ENCODE measurements at places on chromosomes 3 and 15.

- peak overlapping the region; percentile 59 for H3K27ac ChIP-seq
- H3K4me1 ChIP-seq = peaks cover 97% of the 10 kb centered on the region
- DNase-seq = no peak
- no peaks in the 10 kb centered on the region for H3K27me3 ChIP-seq
- H3K36me3 ChIP-seq = no peaks in the 10 kb centered on the region
Measured at GRCh38 chr15:85479071-85479647, 98.8 kb downstream of the AKAP13 start.

GRCh38 chr15:99590913-99591646, 25.3 kb downstream of the MEF2A start:
- no peak overlapping the region for H3K4me3 ChIP-seq
- peaks cover 2% of the 10 kb centered on the region for H3K36me3 ChIP-seq
- H3K27me3 ChIP-seq = no peaks in the 10 kb centered on the region
- no peak for DNase-seq
- peak overlapping the region; percentile 30 for H3K27ac ChIP-seq

DNA sequence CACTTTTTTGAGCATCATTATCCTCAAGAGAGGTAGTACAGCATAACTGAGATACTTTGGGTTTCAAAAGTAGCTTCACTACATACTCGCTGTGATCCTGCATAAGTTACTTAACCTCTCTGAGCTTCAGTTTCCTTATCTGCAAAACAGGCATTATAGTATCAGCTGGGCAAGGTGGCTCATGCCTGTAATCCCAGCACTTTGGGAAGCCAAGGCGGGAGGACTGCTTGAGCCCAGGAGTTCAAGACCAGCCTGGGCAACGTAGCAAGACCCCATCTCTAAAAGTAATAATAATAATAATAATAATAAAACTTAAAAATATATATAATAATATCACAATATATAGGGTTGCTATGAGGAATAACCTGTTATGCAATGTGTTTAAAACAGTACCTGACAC, 10.9 kb downstream of the CIAO2A start:
- no peaks in the 10 kb centered on the region for H3K4me1 ChIP-seq
- peaks cover 86% of the 10 kb centered on the region for H3K36me3 ChIP-seq
- H3K4me3 ChIP-seq = no peak overlapping the region
- no peak overlapping the region for H3K27ac ChIP-seq
- H3K27me3 ChIP-seq = no peaks in the 10 kb centered on the region

- no peak for DNase-seq
- H3K27me3 ChIP-seq = no peaks in the 10 kb centered on the region
- no peaks in the 10 kb centered on the region for H3K4me1 ChIP-seq
- no peak overlapping the region for H3K27ac ChIP-seq
- no peaks in the 10 kb centered on the region for H3K36me3 ChIP-seq
Measured at GRCh38 chr3:161691677-161692076, 195.1 kb downstream of the OTOL1 start.

DNA sequence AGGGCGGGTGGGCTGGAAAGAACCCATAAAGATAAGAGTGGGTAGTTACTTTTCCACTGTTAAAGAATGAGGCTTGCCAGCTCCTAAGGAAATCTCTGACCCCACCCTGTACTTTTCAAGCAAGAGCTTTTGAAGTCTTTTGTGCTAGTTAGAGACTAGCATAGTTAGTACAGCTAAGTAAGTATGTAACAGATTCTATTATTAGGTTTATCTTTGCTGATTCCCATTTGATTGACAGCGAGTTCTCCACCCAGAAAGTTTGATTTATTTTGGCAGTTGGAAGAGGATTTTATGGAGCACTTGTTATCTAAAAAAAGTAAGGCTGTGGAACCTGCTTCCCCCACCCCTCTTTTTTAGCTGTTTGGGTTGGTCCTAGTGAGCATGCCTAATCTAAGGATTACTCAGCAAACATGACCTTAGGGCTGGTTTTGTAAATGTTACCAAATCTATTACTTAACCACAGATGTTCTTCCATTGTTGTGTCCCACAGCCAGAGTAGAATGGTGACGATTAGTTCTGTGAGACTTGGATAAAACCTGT, 57.6 kb downstream of the FNDC3B start:
- peaks cover 83% of the 10 kb centered on the region for H3K4me1 ChIP-seq
- DNase-seq = no peak
- peak overlapping the region; percentile 67 for H3K27ac ChIP-seq
- H3K27me3 ChIP-seq = no peaks in the 10 kb centered on the region
- no peaks in the 10 kb centered on the region for H3K36me3 ChIP-seq

DNA sequence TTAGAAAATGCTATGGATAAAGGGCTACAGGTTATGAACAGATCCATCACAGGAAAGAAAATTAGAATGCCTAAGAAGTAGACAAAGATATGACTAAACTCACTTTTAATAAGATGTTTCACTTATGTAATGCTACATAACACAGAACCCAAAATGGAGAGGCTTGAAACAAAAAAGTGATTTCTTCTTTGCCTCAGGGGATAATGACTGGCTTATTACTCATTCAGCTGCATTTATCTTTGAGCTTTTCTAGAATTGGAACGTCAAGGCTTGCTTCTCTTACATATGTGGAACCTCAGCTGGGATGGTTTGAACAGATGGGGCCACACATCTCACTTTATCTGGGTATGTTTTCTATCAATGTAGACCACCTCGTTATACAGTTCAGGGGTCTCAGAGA, 120.6 kb upstream of the EPHA3 start:
- H3K27me3 ChIP-seq = no peaks in the 10 kb centered on the region
- H3K4me3 ChIP-seq = no peak overlapping the region

DNA sequence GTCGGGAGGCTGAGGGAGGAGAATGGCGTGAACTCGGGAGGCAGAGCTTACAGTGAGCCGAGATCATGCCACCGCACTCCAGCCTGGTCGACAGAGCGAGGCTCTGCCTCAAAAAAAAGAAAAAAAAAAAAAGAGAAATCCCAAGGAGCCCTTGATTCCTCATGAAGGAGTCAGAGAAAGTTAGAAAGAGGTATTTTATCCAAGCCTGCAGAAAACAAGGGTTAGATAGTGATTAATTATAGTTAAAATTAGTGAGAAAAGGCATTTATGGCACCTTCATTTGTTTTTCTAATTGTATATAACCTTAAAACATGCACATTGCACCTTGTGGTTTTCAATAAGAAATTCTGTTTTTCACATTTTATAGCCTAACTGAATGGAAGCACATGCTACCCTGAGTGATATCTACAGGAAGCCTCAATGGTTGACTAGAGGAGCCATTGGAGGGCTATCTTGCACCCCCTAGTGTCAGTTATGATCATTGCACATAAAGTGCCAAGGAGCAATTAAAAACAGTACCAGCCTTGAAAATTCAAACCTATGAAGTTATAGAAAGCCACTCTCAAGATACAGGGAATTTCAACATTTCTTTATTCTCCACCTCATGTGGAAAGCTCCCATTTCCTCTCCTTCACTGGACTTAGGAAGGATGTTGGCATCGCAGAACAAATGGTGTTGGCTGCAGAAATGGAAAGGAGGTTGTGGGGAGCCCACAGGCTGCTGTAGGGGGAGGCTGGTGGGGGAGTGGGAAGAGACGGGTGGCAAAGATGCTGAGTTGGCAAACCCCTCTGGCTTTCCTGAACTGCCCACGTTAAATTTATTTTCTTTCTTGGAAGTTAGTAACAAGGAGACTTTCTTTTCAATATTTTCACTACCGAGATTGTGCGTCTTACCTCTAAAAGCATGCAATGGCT, 48.5 kb downstream of the ITGA11 start:
- H3K27me3 ChIP-seq = no peaks in the 10 kb centered on the region
- H3K4me3 ChIP-seq = no peak overlapping the region
- peaks cover 4% of the 10 kb centered on the region for H3K4me1 ChIP-seq
- H3K36me3 ChIP-seq = no peaks in the 10 kb centered on the region

DNA sequence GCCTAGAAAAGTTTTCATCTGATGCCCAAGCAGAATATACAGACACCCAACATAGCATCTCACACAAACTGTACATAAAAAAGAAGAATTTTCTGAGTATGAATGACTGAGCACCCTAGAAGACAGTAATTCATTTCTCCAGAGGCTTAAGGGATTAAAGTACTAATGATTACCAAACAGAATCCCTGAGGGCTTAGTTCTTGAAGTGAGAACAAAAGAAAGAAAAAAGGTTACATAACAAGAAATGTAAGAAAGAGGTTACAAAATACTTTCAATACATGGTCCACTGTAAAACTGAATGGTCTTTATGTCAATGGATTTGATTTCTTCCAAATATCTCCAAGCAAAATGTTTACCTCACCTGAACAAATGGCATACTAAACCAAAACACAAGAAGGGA, 9.1 kb upstream of the NEK10 start:
- H3K27ac ChIP-seq = no peak overlapping the region
- no peak for DNase-seq
- peaks cover 18% of the 10 kb centered on the region for H3K36me3 ChIP-seq
- no peak overlapping the region for H3K4me3 ChIP-seq

GRCh38 chr3:43153216-43154083, 47.6 kb upstream of the POMGNT2 start:
- H3K4me1 ChIP-seq = peaks cover 20% of the 10 kb centered on the region
- no peaks in the 10 kb centered on the region for H3K36me3 ChIP-seq
- peak; percentile 57 for DNase-seq
- H3K4me3 ChIP-seq = no peak overlapping the region

DNA sequence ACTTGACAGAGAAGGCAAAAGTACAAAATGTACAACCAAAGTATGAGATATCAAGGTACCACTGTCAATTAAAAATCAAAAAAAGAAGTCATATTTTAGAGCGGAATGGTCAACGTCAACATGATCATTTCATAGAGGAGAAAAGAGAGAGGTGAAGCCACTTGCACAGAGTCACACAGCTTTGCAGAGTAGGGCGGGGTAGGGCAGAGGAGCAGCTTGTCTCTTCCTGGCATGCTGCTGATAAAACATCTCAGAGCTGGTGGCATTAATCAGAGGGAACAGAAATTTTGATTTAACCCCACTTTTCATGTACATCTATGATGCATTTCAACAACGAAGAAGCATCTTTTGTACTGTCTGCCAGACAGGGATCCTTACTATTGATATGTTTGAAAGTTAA, 5.2 kb upstream of the IGF1R start:
- peaks cover 77% of the 10 kb centered on the region for H3K27me3 ChIP-seq
- peaks cover 15% of the 10 kb centered on the region for H3K4me1 ChIP-seq
- no peak overlapping the region for H3K4me3 ChIP-seq
- no peaks in the 10 kb centered on the region for H3K36me3 ChIP-seq
- DNase-seq = no peak
- H3K27ac ChIP-seq = no peak overlapping the region
